Ureter (tissue), 1 donor: ENCODE measurements at places on chromosomes 16 and 17. TPM values are rescaled to one million over a fixed set of nuclear protein-coding genes. Genes with fewer than 3 reads are reported as not detected.

Gene COA3
- total RNA-seq, result 80.4 TPM

Gene CES3
- 0.29 TPM for total RNA-seq

Gene CCR7
- total RNA-seq, result 0.57 TPM

Gene FBXW10
- total RNA-seq, result 1.1 TPM

Gene CACNG1
- total RNA-seq, result not detected

Gene ZNF19
- 19.0 TPM for total RNA-seq

Gene KRT23
- 3.9 TPM for total RNA-seq

Gene SLC43A2
- total RNA-seq, result 30.9 TPM

Gene CIITA
- 32.0 TPM for total RNA-seq

Gene TAC4
- total RNA-seq, result not detected

Gene BBS2
- 62.6 TPM for total RNA-seq

Gene RNF43
- 19.1 TPM for total RNA-seq

Gene SLC16A6
- 3.0 TPM for total RNA-seq

Gene ARL5C
- not detected for total RNA-seq

Gene MMP25
- total RNA-seq, result 0.78 TPM

Gene PERCC1
- not detected for total RNA-seq

Gene CCDC200
- total RNA-seq, result not detected

Gene RDM1
- total RNA-seq, result 1.1 TPM

Gene ATP2C2
- 33.2 TPM for total RNA-seq

Gene ADAP2
- 8.5 TPM for total RNA-seq

Gene ZACN
- total RNA-seq, result not detected

Gene FOXL1
- 10.9 TPM for total RNA-seq

Gene KRTAP4-6
- not detected for total RNA-seq

Gene SOST
- total RNA-seq, result not detected

Gene SHBG
- not detected for total RNA-seq

Gene CXCL16
- 26.8 TPM for total RNA-seq

Gene NPIPB9
- 5.8 TPM for total RNA-seq

Gene ZPBP2
- not detected for total RNA-seq
